Cortex of kidney (tissue), 1 donor: ENCODE measurements at places on chromosomes 5 and 9.

- DNase-seq = no peak
These were observed 127.5 kb upstream of the CCNG1 start for GRCh38 chr5:163309914-163310313.

DNA sequence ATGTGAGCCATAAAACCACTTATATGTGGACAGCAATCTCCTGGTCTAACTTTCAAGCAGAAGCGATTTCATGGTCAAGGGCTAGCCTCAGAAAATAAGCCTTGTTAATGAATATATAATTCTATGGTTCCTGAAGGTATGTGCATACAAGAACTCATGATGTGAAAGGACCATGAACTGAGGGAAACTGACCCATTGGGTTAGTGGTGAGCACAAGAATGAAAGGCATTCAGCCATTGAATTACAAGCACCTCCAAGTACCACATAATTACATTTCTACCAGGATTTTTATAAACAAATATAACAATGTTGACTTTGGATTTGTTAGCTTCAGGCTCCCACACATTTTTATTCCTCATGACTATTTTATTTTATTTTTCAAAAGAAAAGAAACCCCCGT lies 459.0 kb downstream of the TLE4 start:
- no peak for DNase-seq

DNA sequence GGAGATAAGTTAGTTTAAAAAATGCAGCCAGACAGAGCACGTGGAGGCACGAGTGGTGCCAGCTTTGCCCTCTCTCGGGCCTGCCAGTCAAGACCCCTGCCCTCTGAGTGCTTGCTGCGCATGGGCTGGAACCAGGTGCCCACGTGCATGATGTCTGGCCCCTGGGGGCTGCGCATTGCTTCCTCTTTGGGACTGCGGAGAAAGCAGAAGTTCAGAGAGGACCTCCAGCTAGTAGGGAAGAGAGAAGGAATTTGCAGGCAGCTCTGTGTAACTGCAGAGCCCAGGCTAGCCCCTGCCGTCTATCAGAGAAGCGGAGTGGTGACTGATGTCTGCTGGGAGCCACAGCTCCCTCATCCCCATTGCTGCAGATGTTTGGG lies 9.7 kb upstream of the RNU6ATAC start:
- no peak for DNase-seq

DNA sequence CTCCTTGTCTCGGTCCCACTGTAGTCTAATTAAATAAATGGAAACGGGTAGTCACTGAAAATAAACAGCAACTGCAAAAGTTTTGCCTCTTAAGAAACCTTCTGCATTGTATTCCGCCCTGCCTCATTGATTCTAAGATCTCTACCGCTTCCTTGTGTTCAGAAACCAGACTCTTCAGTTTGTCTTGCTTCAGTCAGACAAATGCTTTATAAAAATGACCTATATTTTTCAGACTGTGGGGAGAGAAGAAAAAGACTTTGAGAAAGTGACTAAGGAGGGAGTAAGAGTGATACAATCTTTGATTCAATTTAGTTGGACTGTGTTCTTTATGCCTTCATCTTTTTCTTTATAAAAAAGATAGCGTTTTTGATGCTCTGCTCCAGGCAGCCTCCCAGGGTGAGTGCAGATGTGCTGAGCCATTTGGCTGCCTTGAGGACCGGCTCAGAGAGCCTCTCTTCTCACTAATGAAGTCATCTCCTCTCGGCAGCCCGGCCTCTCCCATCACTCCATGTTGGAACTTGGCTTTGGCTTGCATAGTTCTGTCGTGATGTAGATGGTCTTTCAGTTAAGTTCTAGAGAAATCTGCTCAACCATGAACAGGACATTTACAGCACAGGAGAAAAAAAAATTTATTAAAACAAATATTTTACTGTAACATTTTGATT lies 4.0 kb upstream of the VCAN start:
- DNase-seq = no peak

DNA sequence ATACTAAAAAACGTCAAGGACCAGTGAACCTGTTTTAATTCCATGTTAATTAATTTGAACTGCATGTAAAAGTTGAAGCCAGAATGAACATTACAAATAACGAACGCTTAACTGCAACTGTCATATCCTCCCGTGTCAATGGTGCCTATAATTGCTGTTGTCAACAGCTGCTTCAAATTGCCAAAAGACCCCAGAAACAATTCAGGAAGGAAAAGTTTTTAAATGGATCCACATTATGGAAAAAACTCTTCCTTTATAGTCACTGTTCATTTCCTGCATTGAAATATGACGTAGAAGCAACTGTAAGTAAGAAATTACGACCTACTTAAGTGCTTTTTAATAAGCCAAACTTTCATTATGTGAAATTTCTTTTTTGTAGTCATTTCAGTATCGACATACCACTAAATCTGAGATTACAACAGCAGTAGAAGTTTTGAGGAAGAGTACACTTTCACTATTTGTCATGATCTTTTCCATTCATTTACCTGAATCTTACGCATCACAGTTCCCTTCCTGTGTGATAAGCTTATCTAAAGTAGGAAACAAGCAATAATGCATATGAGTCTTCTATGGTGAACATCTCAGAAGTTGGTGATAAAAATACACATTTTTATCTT lies 37.8 kb downstream of the MEF2C start:
- no peak for DNase-seq

GRCh38 chr5:122321921-122322320 lies 9.9 kb downstream of the SNCAIP start:
- DNase-seq = no peak

GRCh38 chr5:151063142-151063989 lies 17.5 kb downstream of the TNIP1 start:
- no peak for DNase-seq

GRCh38 chr5:68240202-68240601 lies 24.6 kb downstream of the PIK3R1 start:
- DNase-seq = no peak

DNA sequence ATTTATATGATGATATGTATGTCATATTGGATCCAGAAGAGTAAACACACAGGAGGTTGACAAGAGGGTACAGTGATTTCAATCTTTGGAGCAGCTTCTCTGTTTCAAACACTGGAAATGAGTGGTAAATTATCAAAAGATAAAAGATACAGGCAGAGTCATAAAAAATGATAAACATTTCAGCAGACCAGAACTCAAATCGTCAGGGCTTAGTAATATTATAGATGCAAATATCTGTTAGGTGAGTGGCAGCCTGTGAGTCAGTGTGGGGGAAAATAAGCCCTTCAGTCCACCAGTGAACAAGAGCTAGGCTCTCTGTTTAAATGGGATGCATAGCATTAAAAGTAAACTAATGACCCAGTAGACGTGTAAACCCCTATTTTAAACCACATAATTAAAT lies 1378.1 kb downstream of the EFNA5 start:
- DNase-seq = no peak

DNA sequence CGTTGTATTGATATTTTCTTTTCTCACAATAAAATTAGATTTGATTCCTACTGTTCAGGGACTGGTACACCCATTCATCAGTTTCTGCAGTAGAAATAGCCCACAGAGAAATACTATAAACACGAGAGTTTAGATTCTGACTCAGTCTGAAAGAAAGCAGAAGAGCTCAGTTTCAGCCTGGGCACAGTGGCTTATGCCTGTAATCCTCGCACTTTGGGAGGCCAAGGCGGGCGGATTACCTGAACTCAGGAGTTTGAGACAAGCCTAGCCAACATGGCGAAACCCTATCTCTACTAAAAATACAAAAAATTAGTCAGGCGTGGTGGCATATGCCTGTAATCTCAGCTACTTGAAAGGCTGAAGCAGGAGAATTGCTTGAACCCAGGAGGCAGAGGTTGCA lies 8.6 kb downstream of the ITK start:
- DNase-seq = no peak

DNA sequence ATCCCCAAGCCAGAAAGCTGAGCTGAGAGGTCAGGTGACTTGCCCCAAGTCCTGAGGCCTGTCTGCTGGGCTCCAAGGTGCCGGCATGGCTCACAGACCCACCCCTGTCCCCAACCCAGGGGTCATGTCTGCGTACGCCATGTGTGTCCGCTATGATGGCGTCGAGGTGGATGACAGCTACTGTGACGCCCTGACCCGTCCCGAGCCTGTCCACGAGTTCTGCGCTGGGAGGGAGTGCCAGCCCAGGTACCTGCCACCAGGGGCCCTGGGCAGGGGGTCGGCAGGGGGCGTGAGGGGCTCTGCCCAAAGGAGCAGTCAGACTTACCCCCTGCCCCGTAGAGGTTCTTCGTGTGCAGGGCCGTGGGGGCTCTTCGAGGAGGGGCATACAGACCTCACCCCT lies 32.3 kb downstream of the ADAMTSL2 start:
- no peak for DNase-seq

DNA sequence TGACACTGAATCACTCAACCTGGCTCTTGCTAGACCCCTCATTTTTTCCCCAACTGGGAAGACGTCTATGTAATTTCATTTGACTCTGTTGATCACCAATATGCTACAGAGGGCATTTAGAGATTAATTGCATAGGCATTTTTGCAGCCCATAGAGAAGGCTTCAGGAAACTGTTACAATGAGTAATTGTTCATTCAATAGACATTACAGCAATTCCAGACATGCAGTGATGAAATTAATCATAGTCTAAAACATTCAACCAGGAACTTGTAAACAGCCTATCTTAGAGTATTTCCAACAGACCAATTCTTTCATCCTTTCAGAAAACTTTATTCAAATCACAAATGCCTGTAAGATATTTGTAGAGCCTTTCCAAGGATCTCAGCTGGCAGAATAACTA lies 122.3 kb downstream of the MARCHF11 start:
- no peak for DNase-seq

GRCh38 chr5:115335301-115335700 lies 38.8 kb upstream of the CCDC112 start:
- no peak for DNase-seq

GRCh38 chr5:143782588-143783386 lies 29.2 kb upstream of the HMHB1 start:
- no peak for DNase-seq

- DNase-seq = no peak
These were observed 112.6 kb upstream of the ARRDC3 start for GRCh38 chr5:91495699-91496098.

- no peak for DNase-seq
These were observed 273.7 kb downstream of the CETN3 start for GRCh38 chr5:90135779-90136378.
